Ovary (tissue), 10 donors: ENCODE measurements at places on chromosomes 1 and 21. TPM values are rescaled to one million over a fixed set of nuclear protein-coding genes. Genes with fewer than 3 reads are reported as not detected.

IQCC gene
- total RNA-seq, result 2.5 TPM

- peak overlapping the region; percentile 87 for H3K27ac ChIP-seq
- no peaks in the 10 kb centered on the region for H3K36me3 ChIP-seq
- H3K27me3 ChIP-seq, result no peaks in the 10 kb centered on the region
- H3K4me1 ChIP-seq, result no peaks in the 10 kb centered on the region
Measured at GRCh38 chr1:32741413-32742198, 39.0 kb upstream of the SYNC start.

DIRAS3 gene
- total RNA-seq, result 56.0 TPM

- no peaks in the 10 kb centered on the region for H3K27me3 ChIP-seq
- H3K4me1 ChIP-seq, result no peaks in the 10 kb centered on the region
- no peak overlapping the region for H3K27ac ChIP-seq
- no peaks in the 10 kb centered on the region for H3K36me3 ChIP-seq
- H3K4me3 ChIP-seq, result no peak overlapping the region
- no peak for DNase-seq
Measured at GRCh38 chr1:236887081-236887480, 92.0 kb downstream of the MTR start.

DNA sequence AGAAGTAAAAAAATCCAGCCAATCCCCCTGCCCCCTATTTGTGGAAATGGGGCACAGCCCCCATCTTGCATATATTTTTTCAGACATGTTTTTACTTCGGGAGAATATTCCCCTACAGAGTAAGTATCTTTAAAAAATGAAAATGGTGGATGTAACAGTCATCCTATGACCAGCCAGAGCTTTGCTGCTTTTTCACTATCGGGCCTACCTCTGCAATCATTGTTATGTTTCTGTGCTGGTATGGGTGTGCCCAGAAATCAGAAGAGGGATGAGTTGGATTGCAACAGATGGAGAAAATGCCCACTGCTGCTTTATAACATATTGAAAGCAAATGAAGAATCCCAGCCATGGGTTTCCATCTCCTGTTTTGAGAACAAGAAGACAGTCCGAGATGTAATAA, 2.9 kb downstream of the CD247 start:
- no peaks in the 10 kb centered on the region for H3K4me1 ChIP-seq
- H3K27me3 ChIP-seq, result no peaks in the 10 kb centered on the region
- H3K4me3 ChIP-seq, result no peak overlapping the region
- no peak for DNase-seq
- H3K36me3 ChIP-seq, result no peaks in the 10 kb centered on the region

HORMAD1 gene
- total RNA-seq, result not detected

- H3K27ac ChIP-seq, result no peak overlapping the region
- DNase-seq, result no peak
- no peaks in the 10 kb centered on the region for H3K27me3 ChIP-seq
Measured at GRCh38 chr1:77413541-77414335, 131.9 kb downstream of the AK5 start.
